ENCODE measurements at places on chromosomes 7 and 10.

DNA sequence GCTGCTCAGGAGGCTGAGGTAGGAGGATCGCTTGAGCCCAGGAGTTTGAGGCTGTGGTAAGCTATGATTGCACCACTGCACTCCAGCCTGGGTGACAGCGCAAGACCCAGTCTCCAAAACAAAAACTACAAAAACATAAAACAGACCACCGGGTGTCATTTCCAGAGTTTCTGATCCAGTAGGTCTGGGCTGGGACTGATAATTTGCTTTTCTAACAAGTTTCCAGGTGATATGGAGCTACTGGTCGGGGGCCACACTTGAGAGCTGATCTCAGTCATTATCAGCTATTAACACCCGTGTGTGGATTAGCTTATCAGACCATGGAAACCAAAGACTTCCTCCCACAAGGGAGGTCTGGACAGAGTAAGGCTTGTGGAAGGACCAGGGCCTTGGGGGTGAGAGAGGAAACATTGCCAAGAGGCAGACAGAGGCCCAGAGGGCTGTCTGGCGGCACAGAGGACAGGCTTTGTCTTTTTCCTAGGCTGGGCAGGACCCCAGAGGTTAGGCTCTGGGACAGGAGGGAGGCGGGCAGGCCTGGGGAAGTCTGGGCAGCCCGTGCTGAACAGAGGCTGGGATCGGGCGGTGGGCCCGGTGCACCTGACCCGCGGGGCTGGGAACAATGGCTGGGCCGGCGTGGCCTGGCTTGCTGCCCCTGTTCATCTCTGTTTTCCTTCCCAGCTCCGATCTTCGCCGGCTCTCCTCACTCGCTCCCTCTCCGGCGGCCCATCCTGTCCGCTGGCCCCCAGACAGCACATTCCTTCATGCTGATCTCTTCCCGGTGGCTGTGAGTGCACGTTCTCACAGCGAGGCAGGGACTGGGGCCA is 25.2 kb downstream of the TMEM270 start:
- DNase-seq, result no peak

- DNase-seq, result no peak
These were observed 57.5 kb downstream of the IPMK start for GRCh38 chr10:58210160-58210559.

- DNase-seq, result no peak
These were observed 8.3 kb downstream of the ADD3 start for GRCh38 chr10:110016039-110016438.

DNA sequence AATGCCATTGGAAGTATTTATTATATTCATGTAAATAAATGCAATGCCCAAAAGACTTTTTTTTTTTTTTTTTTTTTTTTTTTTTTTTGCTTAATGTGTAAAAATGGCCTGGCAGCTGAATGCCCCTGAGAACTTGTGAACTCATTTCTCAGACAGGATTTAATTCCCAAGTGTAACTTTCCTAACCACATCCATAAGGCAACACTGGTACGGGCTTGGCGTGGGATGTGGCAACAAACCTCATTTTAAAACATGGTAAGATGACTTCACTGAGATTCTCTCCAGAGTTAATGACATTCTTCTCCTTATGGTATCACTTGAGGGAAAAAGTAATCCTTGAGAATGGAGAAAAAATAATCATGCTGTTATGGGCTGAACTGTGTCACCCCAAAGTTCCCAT is 150.4 kb downstream of the DGKI start:
- DNase-seq, result no peak

DNA sequence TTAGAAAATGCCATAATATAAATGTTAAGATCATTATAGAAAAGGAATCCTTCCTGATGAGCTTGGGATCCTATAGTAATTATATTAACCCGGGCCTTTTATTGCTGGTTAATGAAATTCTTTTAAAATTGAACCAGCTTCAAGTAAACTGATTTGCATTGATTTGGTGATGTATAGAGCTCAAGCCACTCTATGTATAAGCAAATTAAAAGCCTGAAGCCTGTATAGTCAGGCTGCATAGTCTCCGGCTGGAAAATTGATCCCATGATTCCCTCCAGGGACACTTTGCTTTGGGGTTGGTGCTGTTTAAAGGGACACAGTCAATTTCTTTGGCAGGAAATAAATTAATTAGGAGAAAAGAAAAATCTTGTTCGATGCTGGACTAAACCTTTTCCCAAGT is 199.1 kb downstream of the HERPUD2 start:
- DNase-seq, result no peak

DNA sequence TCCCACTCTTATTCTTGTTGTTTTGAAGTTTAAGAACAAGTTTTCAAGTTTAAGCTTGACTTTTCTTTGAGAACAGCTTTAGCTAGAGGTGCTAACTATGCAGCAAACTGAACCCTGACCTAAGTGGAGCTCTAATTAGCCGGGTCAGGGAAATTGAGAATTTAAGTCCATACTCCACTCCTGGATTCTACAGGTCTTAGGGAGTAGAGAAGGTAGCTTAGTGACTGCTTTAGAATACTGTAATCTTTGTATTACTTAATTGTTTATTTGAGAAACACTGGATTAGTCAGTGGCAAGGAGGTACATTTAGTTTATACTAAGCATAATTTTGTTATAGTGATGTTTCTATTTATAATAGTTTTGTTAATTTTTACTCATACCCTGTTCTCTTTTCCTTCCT is 74.6 kb upstream of the STRIP2 start:
- no peak for DNase-seq

GRCh38 chr10:15879058-15879457 is 18.8 kb upstream of the MINDY3 start:
- DNase-seq, result no peak

DNA sequence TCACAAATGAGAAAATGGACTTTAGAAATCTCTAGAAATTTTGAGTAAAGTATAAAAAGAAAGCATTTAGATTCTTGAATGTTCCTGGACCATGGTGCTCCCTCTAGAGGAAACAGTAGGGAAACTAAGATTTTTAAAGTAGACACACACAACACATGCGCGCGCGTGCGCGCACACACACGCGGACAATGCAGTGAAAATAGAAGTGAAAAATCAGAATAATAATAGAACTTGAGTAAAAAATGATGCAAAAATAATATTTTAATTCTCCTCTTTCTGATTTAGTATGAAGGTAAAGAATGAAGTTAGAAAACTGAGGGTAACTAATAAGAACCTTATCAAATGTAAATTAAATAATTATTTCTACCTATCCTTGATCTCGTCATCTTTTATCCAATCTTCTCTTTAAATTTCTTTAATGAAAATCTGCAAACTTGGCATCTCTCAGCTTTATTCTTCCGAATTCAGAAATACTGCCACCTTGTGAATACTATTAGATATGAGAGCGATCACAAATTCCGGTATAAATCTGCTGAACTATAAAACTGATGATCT is 117.0 kb upstream of the AMPH start:
- no peak for DNase-seq

GRCh38 chr7:116443101-116443523 is 56.4 kb upstream of the CAV2 start:
- DNase-seq, result no peak

- no peak for DNase-seq
These were observed 59.5 kb downstream of the KCND2 start for GRCh38 chr7:120332433-120332832.

DNA sequence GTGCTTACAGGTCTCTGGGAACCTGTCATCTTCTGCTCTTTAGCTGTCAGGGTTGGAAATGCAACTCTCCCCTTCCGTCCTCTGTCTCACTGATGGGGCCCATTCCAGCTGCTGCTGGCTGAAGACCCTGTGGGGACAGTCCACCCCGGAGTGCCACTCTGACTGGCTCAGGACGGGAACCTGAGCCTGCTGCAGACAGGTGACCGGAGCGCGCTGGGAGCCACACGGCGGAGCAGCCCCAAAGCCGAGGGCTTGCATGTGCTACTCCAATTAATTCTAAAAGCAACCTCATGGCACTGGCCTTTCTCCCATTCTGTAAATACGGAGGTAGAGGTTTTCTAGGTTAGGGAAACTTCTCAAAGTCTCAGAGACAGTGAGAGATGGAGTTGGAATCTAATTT is 223.5 kb upstream of the PITRM1 start:
- no peak for DNase-seq

- DNase-seq, result no peak
These were observed 179.8 kb downstream of the NPSR1 start for GRCh38 chr7:34837801-34838201.

- DNase-seq, result no peak
These were observed 232.7 kb downstream of the FANK1 start for GRCh38 chr10:126129026-126129425.

DNA sequence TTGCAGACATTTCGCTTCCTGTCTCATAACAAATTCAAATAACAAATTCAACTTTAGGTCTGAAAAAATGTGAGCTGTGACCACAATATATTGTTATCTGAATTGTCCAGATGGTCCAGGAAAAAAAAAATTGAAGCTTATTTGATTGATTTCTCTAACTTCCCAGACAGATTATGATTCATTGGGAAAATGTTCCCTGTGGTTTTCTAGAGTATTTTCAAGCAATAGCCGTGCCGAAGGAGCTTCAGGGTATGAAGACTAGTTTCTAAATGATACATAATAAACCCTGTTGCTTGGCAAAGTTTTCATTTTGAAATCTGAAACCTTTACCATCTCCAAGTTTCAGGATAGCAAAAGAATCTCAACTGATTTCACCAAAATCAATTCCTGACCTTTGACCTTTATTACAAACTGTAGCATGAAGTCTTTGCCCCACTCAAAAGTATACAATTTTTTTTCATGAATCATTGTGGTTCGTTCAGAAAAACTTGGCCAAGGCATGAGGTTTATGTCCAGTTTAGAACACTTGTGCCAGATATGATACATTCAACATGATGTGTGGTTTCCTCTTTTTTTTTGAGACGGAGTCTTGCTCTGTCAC is 109.9 kb downstream of the JCAD start:
- no peak for DNase-seq

- DNase-seq, result no peak
These were observed 30.8 kb downstream of the TM9SF3 start for GRCh38 chr10:96556003-96556402.

GRCh38 chr10:42242135-42242805 is 396.1 kb downstream of the ZNF33B start:
- DNase-seq, result no peak

DNA sequence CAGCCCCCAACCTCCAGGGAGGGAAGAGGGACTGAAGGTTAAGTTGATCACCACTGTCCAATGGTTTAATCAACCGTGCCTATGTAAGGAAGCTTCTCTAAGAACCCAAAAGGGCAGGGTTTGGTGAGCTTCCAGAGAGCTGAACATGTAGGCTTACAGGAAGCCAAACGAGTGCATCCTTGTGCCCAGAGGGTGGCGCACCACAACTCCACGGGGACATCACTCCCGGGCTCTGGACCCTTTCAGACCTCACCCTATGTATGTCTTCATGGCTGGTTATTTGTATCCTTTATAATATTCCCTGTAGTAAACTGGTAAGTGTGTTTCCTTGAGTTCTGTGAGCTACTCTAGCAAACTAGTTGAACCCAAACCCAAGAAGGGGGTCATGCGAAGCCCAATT is 11.5 kb upstream of the NFKB2 start:
- DNase-seq, result no peak

DNA sequence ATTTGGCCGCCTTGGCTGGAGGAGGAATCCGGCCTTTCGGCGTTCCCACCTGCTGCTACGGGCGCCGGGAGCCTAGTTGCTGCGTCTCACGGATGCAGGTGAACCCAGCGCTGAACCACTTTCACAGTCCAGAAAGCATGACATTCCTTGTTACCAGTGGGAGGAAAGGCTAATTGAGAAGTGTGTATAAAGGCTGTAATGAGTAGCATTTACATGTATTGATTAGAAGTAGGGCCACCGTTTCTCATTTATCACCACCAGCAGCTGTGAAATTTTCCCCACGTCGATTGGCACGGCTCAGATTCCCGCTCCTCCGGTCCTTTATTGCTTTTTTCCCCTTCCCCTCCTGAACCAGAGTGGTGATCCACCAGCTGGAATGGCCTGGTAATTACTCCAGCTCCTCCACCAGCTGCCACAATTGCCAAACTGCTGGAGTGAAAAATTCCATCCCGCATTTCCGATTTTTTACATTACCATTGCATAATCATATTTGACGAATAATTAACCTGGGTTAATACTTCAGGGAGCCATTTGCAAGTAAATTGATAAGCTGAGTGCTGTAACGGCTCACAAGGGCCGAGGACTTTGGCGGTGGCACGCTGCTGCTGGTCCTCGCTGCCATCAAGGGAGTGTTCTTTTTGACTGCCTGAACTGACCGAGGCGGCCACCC is 153.3 kb downstream of the POU6F2 start:
- DNase-seq, result peak; percentile 11

DNA sequence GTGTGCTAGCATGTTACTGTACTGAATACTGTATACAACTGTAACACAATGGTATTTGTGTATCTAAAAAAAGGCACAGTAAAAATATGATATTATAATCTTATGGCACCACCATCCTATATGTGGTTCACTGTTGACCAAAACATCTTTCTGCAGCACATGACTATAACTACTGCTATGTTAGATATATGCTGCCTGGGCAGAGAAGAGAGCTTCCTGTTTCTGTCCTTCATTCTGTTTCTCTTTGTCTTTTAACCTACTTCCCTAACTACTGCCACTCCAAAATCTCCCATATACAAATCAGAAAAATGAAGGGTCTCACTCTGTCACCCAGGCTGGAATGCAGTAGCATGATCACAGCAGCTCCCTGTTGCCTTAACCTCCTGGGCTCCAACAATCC is 8.8 kb upstream of the FGL2 start:
- DNase-seq, result no peak

GRCh38 chr10:77983384-77984341 is 45.7 kb downstream of the POLR3A start:
- DNase-seq, result no peak

Data from NCI-H1694 (cell line).